ENCODE measurements at places on chromosomes 4 and X. TPM values are rescaled to one million over a fixed set of nuclear protein-coding genes. Genes with fewer than 3 reads are reported as not detected.

Gene COX7B2
- polyA plus RNA-seq: not detected

Gene NSG1
- polyA plus RNA-seq: 0.31 TPM

Gene SSX4
- polyA plus RNA-seq: not detected

Gene INTS12
- polyA plus RNA-seq: 24.6 TPM

Gene SCD5
- 12.5 TPM for polyA plus RNA-seq

Gene SYN1
- polyA plus RNA-seq: 0.34 TPM

Gene ADRA2C
- polyA plus RNA-seq: 0.09 TPM

Gene SSX7
- not detected for polyA plus RNA-seq

Gene GLRA2
- polyA plus RNA-seq: not detected

Gene SHROOM3
- polyA plus RNA-seq: 8.7 TPM

- DNase-seq: no peak
Observed at GRCh38 chrX:50327235-50327634, 122.7 kb downstream of the CCNB3 start.

DNA sequence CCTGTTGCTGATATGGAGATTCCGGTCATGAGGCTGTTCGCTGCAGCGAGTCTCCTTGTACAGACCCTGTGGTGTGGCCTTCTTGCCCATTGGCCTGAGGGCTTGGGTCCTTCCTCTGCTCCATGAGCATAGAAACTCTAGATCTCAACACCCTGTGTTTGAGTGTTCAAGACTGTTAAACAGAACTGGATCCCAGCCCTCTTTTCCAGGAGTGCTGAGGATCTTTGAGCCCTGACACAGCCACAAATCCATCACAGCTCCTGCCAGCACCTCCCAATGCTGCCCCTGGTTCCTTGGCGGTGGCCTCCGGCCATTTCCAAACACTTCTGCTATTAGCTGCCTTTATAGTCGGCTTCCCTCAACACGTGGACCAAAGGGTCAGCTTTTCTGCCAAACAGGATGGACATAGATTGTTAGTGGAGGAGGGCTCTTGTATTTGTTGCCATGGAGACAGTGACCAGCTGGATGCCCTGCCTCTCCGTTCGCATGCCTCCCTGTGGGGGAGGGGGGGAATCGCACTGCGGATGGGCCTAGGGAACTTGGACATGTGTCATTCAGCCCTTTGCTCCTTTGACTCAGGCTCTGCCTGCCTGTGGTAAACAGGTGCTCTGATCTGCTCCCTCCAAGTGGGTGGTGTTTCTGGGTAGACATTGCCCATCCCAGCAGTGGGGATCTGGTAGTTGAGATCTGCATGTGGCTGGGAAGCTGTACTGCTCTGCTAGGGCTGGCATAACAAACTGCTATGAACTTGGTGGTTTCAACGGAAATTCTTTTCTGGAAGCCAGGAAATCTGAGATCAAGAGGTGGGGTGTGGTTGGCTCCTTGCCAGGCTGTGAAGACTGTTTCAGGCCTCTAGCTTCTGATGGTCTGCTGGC lies 6.9 kb upstream of the WDR1 start:
- no peak for DNase-seq

DNA sequence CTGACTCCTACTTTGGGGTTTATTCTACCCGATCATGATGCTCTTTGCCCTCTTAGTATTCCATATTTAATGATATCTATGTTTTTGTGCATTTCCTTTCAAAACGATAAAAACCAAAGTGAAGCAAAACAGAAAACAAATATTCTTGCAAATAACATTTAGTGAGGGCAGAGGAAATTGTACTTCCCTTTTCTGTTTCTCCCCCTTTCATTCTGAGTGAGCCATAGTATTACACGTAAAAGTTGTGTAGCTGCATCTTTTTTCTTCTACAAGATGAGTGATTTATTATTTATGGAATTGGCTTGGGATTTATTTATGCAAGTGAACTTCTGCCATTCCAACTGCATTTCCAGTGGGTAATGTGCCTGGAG lies 109.9 kb downstream of the AFF2 start:
- DNase-seq: no peak

- no peak for DNase-seq
Observed at GRCh38 chr4:89447543-89447942, 139.9 kb upstream of the GPRIN3 start.

- DNase-seq: no peak
Observed at GRCh38 chr4:185654311-185654710, 119.0 kb upstream of the PDLIM3 start.

- DNase-seq: no peak
Observed at GRCh38 chr4:48024522-48024921, 8.0 kb downstream of the NIPAL1 start.

GRCh38 chr4:153221783-153222706 lies 17.8 kb downstream of the TRIM2 start:
- DNase-seq: peak; percentile 92

GRCh38 chr4:142282870-142283431 lies 563.1 kb downstream of the INPP4B start:
- DNase-seq: peak; percentile 15

- peak; percentile 98 for DNase-seq
Observed at GRCh38 chr4:124631760-124632159, 80.8 kb downstream of the ANKRD50 start.

- DNase-seq: no peak
Observed at GRCh38 chr4:80417019-80417418, 81.5 kb downstream of the CFAP299 start.

GRCh38 chr4:105894660-105895582 lies at the start of gene NPNT:
Gene NPNT, plus strand, starts transcription at chr4:105895471. Its CDS starts 182 bp downstream, at chr4:105895653.
- DNase-seq: peak; percentile 8

DNA sequence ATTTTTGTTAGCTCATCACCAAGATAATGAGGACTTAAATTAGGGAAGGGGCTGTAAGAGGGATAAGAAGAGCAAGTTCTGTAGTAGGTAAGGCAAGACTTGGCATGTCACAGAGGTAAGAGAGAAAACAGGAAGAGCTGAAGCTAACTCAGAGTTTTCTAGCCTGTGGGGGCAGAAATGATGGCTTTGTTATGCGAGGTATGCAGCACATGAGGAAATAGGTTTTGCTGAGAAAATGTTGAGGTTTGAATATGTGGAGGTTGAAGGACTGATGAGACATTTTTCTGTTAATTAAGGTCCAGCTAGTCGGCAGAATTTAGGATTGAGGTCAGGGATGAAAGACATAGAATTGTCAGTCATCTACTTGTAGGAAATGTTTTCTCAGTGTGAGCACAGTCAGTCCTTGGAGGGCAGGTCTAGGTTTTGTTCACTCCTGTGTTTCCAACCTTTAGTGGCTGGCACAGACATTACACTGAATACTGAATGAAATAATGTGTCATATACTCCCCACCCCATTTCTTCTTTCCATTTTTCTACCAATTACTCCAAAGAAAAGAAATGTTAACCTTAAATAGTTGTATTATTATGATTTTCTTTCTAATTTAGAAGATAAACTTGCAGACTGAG lies 154.0 kb upstream of the AADAT start:
- DNase-seq: no peak

DNA sequence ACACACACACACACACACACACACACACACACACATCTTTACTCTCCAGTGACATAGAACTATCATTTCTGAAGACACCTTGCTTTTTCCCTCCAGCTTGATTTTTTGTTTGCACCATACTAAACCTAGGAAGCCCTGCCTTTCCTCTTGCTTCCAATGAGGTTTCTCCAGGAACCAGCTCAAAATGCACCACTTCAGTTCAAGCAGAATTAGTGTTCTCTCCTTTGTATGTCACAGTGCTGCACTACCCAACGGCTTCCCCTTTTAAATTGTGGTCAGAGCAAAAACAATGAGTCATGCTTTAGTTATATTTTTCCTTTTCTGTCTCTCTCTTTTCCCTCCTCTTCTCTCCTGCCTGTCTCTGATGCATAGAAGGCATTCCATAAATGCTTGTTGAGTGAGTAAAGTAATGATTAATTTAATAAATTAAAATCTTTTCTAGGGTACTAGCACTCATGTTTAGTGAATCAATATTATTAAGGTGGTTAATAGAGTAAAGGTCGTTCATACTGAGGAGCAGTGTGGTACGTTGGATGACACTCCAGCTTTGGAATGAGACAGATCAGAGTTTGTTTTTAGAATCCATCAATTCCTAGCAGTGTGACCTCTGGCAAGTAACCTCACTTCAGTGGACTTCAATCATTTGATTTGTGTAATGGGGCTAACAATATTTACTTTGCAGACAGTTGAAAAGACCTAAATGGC lies 5.9 kb downstream of the RTL3 start:
- peak; percentile 78 for DNase-seq

DNA sequence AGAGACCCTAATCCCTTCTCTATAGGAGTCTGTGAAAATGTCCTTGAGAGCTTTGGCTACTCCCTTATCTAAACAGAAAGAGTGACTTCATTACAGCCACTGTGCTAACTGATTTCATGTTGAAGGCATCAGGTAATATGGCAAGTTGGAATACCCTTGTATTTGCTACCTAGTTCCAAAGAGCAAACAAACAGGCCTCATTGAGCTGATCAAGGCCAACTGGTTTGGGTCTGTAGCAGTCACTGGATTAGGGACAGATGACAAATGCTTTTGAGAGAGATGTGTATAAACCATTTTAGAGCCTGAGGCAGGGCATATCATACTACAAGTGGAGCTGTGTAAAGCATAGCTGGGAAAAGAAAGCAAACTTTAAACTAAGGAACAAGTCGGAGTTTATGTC lies 22.9 kb upstream of the PDLIM5 start:
- no peak for DNase-seq

DNA sequence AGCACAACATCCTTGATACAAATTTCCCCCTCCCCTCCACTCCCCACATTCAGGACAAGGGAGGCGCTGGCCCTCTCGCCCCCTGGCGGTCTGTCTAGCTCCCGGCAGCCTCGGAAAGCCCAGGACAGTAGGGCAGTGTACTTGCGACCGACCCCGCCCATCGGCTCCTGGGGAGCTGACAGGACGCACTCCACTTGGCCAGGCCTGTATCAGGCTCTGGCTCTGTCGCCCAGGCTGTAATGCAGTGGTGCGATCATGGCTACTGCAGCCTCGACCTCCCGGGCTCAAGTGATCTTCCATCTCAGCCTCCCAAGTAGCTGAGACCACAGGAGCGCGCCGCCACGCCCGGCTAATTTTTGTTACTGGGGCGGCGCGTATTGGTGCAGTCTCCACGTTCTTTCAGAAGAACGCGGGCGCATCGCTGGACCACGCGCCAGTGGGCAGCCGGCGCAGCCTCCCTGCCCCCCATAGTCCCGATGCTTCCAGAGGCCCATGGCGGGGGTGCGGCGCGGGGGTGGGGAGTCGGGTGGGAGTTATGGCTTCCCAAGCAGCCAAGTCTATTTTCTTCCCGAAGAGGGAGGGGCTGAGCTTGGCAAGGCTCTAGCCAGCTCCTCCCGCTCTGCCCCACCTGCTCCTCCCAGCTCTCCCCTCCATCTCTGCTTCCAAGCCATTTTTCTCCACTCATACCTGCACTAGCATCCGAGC lies 7.8 kb upstream of the AKAP14 start:
- peak; percentile 70 for DNase-seq

Measured in GM23248 (cell line).